ENCODE measurements at places on chromosomes 2 and 18. TPM values are rescaled to one million over a fixed set of nuclear protein-coding genes. Genes with fewer than 3 reads are reported as not detected.

DNA sequence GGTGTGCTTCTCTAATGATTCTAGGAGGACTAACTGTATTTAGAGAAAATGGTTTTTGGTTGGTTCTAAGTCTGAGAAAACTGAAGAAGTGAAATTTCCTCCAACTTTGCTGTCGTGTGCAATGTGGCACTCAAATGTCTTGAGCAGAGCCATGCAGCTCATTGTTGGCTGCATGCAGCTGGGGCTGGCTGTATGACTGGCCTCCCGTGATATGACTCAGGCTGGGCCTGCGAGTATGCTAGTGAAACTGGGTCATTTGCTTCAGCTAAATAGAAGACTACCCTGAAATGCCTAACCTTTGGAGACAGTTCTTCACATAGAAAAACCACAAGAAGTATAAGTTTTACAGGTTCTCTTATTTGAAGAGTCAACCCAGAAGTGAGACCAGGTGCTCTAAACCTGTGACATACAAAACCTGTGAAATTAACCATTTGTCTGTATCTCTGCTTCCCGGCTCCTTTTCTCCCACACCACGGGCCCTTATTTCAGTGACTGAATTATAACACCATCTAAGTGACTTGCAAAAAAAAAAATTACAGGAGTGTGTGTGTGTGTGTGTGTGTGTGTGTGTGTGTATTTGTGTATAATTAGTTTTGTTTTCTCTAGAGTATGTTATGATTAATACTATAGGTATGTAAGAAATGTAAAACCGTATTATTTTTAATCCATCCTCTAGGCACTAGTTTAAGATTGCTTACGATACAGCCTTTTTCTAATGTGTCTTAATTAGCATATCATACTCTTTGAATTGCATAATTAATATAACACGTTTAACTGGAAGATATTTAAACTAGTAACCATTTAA, 15.9 kb downstream of the POLI start:
- DNase-seq: peak; percentile 74

GRCh38 chr18:57243624-57244179, 96.8 kb downstream of the BOD1L2 start:
- DNase-seq: no peak

Gene SLC40A1
- total RNA-seq: 13.6 TPM

DNA sequence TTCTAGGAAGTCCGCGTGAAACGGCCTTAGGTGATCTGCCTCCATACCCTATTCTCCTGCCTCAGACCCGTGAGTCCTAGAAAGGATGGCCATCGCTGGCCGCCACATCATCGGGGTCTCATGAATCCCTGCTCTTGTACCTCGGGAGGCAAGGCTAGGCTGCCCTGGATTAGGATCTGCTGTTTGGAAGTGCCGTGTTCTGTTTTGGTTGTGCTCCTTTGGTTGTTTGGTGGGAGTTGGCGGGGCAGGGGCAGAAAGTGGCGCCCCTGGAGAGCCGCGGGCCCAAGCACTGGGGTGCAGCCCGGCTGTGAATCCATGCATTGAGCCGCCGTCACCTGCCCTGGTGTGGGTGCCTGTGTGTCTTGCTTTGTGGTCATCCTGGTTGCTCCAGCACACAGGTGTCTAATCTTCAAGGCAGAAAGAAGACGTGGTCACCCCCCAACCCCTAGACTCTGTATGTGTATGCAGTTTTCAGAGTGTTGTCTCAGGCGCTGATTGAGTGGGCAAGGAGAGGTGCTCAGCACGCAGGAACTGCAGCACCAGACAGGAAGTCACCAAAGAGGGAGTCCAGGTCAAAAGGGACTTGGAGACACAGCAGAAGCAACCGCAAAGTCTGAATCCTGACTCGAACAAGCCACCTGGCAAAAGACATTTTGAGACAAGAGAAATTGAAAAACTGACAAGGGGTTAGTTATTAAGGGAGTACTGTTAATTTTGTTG, 80.0 kb upstream of the LDLRAD4 start:
- no peak for DNase-seq

DNA sequence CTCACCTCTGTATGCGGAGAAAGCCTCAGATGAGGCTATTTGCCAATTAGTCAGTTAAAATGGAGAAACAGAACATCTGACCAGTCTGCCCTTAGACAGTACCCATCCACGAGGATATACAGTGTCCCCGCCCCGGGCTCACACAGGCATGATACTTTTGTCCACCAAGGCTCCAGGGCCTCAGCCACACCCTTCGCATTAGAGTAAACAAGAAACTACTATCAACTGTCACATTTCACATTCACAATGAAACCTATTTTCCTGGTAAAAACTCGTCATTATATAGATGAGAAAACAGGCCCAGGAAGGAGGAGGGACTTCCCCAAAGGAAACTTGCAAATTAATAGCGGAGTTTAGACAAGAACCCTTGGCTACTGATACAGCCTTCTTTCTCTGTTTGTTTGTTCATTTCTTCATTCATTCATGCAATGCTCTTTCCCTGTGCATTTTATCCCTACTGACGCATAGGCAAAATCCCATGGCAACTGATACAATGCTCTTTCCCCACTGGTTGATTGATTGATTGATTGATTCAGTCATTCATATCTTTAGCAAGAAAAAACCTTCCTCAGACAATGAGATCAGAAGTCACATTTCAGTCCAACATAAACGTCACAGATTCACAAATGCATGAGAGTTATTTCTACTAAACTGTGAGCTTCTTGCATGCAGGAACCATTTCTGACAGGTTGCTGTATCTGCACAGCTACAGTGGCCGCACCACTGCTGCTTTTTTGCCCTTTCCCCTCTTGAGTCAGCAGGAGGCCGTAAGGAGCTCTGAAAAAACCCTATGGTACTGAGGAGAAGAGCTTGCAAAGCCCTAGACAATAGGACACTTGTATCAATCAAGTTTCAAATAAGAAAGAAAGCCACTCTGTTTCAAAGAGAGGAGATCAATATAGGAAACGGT, 777.1 kb downstream of the RNF144A start:
- DNase-seq: no peak

- DNase-seq: no peak
Measured at GRCh38 chr18:3998698-3999333, 456.3 kb downstream of the DLGAP1 start.

- DNase-seq: peak; percentile 83
Measured at GRCh38 chr2:190879474-190880377, 895 bp upstream of the GLS start.

Gene TXNDC2
- 0.36 TPM for total RNA-seq

DNA sequence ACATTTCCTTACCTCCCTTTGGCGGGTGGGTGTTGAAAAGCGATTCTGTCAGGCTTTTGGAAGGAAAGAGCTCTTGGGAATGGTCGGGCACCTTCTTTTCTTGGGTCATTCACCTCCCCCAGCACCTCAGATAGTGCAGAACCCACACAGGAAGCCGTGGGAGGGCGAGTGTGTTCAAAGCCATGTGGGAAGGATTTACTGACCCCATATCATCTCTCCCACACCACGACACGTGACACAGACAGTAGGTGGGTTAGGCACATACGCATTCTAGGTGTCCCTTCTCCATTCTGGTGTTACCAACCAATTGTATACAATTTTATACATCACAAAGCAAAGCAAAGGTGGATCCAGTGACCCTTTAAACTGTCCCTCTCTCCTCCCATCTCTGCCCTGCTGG, 263.7 kb upstream of the REV1 start:
- DNase-seq: no peak

- no peak for DNase-seq
Measured at GRCh38 chr2:14235667-14236066, 396.9 kb upstream of the LRATD1 start.

GRCh38 chr2:237533668-237534161, 32.7 kb upstream of the PRLH start:
- DNase-seq: peak; percentile 98

Gene GPD2
- total RNA-seq: 59.7 TPM

DNA sequence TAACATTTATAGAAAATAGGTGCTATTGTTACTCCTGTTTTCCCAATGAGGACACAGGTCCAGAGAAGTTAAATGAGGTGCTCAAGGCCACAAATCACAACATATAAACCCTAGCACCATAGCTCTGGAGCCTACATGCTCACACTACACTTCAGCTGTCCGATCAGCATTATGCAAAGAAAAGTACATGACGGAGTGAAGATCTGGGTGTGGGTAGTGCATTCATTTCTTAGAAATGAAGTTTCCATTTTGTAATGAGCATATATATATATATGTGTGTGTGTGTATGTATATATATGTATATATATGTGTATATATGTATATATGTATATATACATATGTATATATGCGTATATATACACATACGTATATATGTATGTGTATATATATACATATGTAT, 30.2 kb upstream of the MRPL19 start:
- no peak for DNase-seq

Gene POMC
- 0.59 TPM for total RNA-seq

GRCh38 chr2:142866426-142866825, 11.0 kb upstream of the KYNU start:
- DNase-seq: no peak

Gene DHRS9
- not detected for total RNA-seq

Gene LIMS3
- total RNA-seq: 3.2 TPM

GRCh38 chr18:75129717-75130477, 79.0 kb downstream of the PTGR3 start:
- DNase-seq: peak; percentile 39

- DNase-seq: no peak
Measured at GRCh38 chr2:862731-863466, 87.8 kb upstream of the SNTG2 start.

Gene BMP10
- not detected for total RNA-seq

DNA sequence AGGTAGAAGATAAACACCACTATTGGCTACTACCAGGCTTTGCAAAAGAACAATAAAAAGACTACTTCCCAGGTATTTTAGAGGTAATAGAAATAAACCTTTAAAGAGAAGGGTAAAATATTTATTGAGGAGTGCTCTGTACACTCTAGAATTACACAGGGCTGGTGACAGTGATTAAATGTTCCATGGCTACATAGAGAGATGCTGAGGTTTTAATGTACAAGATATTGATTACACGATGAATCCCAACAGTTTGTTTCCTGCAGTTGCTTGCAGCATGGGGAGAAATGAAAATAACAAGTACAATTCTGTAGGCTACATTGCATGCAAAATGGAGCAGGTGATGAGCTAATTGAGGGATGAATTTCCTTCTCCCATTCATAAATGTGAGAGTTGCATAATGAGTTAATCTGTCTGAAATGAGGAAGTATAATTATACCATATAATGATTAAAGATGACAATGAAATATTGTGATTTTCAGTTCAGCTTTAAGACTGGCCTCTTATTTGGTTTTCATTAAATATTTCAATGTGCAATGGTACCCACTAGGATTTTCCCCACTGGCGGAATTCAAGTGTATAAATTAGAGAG, 266.1 kb downstream of the SOCS6 start:
- DNase-seq: no peak

DNA sequence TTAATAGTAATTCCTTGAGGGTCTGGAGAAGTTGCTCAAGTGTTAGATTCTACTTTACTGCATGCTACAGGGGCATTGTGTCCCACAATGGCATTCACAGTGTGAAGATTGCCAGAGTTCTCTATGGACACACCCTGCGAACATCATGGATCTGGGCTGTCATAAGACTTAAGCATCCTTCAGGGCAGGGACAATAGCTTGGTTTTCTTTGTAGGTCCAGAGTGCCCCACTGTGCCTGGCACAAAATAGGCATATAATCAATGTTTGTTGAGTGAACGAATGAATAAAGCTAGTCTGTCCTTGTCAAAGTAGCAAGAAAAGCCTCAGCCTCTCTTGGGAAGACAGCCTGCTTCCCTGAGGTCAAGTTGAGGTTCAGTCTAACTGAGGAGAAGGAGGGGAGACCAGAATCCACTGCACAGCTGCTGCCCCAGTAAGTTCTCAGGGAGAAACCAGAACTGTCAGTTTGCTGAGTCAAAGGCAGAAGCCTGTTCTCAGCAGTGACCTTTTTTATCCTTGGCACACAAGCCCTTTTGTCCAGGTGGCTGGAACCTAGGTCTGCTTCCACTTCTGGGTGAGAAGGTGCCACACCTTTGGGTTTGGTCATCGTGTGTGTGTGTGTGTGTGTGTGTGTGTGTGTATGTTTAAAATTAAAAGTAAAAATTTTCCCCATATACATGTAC, 15.0 kb downstream of the INPP4A start:
- DNase-seq: no peak

Measured in osteoblast (primary cell).